ENCODE measurements at places on chromosomes 3 and 15. TPM values are rescaled to one million over a fixed set of nuclear protein-coding genes. Genes with fewer than 3 reads are reported as not detected.

Gene RAB6B
- not detected for total RNA-seq

GRCh38 chr3:72382460-72382859, 465.8 kb downstream of the SHQ1 start:
- H3K27ac ChIP-seq: no peak overlapping the region
- DNase-seq: no peak
- no peaks in the 10 kb centered on the region for H3K36me3 ChIP-seq
- H3K4me1 ChIP-seq: no peaks in the 10 kb centered on the region

DNA sequence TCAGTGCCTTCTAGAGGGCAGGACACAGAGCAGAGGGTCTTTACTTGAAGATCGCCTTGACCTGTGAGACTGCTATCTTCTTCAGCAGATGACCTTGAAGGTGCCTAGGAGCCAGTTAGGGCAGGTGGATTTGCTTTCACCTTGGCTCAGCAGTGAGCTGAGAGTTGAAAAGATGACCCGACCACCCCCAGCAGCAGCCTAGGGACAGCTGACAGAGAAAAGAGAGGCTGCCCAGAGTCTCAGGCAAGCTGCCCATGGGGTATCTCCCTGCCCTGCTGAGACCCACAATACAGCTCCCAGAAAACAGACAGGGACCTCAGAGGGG, 453 bp upstream of the LTF start:
- H3K4me1 ChIP-seq: no peaks in the 10 kb centered on the region
- no peak overlapping the region for H3K27ac ChIP-seq
- no peak for DNase-seq
- no peak overlapping the region for H3K4me3 ChIP-seq
- H3K36me3 ChIP-seq: no peaks in the 10 kb centered on the region

DNA sequence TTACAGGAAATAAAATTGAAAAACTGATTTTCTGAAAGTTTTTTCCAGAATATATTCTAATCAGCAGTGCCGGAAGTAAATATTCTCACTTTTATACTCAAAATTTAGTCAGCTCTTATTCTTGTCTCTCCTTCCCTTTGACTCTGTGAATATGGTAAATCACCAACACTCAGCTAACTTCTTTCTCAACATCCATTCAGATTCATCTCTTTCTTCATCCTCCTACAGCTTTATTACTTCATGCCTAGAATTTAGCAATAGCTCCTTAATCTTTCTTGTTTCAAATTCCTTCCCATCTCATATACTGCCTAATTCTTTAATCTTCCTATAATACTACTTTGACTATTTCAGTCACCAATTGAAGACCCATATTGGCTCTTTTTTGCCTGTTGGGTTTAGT, 67.9 kb downstream of the FGF7 start:
- no peaks in the 10 kb centered on the region for H3K36me3 ChIP-seq
- H3K4me3 ChIP-seq: no peak overlapping the region

DNA sequence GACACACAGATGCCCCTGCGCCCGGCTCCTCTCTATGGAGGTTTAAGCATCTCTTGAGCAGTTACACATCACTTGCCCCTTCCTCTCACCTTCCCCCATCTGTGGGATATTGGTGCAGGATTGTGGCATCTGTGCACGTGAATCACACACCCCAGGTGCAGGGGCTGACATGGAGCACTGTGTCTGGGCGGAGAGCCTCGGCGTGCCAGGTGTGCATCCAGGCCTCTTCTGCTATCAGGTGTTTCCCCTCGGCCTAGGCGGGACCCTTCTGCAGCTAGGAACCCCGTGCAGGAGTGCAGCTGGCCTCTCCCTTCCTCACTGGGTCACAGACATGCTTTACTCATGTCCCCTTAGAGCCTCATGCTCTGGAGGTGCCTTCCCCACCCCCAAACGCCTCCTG, 33.4 kb upstream of the MUC13 start:
- H3K27me3 ChIP-seq: no peaks in the 10 kb centered on the region
- DNase-seq: no peak
- no peak overlapping the region for H3K4me3 ChIP-seq
- peaks cover 38% of the 10 kb centered on the region for H3K36me3 ChIP-seq
- H3K27ac ChIP-seq: no peak overlapping the region

- H3K36me3 ChIP-seq: peaks cover 6% of the 10 kb centered on the region
- H3K27ac ChIP-seq: no peak overlapping the region
- no peaks in the 10 kb centered on the region for H3K27me3 ChIP-seq
- no peaks in the 10 kb centered on the region for H3K4me1 ChIP-seq
Measured at GRCh38 chr3:53259427-53260259, 3.8 kb upstream of the TKT start.

Measured in naive thymus-derived CD4-positive, alpha-beta T cell (primary cell).